Caudate nucleus (tissue), 63 donors: ENCODE measurements at places on chromosomes 1 and 21.

- peak; percentile 34 for DNase-seq
Observed at GRCh38 chr1:150186789-150187559, 37.3 kb downstream of the PLEKHO1 start.

- no peak for DNase-seq
Observed at GRCh38 chr1:180424848-180425457, 77.4 kb downstream of the ACBD6 start.

- DNase-seq: no peak
Observed at GRCh38 chr1:212930986-212931678, 19.2 kb upstream of the VASH2 start.

DNA sequence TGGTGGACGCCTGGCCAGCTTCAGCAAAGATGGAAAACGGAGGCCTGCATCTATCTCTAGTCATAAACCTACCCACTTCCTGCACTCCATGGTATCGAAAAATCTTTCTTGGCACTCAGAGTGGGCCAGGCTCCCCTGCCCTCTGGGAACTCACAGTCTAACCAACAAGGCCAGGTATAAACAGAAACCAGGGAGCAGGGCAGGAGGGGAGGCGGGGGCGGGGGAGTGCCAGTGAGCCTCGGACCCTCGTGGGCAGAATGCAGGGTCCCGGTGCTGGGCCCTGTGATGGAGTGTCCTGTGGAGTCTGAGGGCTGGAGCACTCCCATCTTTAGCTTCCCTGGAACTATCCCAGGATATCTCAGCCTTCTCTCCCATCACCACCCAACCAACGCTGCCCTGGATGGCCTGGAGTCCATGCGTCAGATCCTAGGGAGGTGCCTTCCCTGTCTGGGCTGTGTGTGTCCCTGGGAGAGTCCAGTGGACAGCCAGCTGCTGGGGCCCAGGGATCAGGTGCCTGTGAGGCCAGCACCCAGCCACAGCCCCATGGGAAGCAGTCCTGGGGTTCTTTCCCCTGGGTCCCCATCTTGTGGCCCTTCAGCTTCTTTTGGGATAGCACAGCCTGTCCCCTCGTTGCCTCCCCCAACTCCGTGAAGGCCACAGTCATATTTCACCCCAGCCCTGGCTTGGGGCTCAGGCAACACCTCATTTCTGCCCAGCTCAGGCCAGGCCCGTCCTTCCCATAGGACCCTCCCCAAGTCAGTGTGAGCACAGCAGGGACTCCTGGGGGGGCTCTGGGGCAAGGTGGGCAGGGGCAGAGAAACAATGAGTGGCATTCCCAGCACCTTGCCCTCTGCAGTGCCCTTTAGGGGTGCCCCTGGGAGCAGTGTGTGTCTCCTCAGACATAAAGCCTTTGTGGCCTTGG, 1.1 kb upstream of the EPS8L3 start:
- no peak for DNase-seq

GRCh38 chr1:6116137-6116536, 64.0 kb downstream of the CHD5 start:
- no peak for DNase-seq

DNA sequence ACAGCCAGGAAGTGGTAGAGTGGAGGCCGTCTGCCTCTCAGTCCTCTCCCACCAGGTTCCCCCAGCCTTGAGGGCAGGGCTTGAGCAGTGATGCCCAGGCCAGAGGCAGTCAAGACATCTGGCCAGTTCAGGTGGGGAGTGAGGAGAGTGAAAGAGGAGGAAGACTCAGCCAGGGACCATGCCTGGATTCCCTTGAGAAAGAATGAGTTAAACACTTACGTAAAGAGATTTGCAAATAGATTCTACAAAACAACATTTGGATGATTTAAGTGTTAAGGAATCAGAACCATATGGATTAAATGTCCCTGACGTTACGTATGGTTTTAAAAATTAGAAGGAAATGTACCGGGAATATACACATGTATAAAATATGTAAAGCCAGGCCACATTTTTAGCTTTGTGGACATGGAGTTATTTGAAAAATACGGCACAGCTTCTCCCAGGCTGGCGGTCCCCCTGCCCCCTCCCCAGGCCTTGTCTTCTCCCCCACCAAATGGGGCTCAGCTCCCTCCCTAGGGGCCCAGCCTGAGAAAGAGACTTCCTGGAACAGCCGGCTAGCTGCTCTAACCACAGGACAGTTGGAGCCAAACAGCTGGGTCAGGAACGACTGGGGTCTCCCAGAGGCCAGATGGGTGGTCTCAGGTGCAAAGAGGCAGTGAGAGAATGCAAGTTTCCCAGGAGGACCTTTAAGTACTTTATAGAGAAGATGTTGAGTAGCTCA, 188.3 kb upstream of the EDN2 start:
- no peak for DNase-seq

GRCh38 chr1:33237579-33237978, 18.7 kb upstream of the ZNF362 start:
- DNase-seq: no peak

DNA sequence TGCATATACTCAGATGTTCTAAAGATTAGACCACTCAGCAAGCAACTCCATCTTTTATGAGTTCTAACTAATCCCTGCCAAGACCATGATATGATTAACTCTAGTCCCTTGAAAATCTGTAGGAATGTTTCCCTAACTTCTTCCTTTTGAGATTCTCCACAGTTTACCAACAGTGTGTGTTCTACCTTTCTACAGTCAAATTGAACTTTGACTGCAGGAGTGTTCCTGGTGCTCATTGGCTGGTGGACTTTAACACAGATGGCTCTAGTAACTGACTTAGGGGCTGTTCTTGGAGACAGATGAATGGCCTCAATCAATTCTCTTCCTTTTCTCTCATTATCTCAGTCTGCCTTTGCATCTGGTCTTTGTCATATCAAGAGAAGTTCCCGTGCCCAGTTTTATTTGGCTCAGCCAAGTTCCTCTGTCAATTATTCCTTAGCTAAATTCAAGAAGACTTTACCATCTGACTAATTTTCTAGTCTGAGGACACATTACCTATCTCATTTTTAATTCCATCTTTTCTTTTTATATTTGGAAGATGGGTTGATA, 643.9 kb upstream of the CAMK1G start:
- no peak for DNase-seq

DNA sequence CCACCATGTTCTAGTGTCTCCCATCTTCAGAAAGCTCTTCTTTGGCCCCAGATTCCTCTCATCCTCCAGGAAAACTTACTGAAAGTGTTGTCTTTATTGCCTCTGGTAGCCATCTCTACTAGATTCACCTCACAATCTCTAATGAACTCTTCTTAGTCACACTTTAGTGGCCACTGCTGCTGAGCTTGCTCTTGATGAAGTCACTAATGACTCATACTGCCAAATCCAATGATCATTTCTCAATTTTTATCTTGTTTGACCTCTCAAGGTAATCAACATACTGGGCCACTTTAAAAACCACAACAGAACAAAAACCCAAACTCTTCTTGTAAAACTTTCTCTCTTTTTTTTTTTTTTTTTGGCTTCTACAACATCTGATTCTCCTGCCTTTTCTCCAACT, 196.4 kb downstream of the LHX8 start:
- no peak for DNase-seq

DNA sequence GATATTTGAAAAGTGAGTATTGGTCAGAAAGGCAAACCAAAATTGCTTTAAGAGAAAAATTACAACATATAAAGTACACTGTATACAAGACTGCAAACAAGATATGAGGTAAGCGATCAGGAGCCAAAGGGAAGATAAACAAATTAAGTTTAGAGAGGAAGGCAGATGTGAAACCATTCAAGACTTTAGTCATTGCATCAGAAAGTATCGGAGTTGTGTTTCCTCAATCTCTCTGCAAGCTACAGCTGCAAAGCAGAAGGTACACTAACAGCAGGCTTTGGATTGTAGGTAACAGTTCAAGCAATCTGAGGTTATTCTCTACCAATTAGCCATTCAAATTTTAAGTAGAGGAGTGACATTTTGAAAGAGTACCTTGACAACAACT, 21.3 kb upstream of the TLCD4 start:
- no peak for DNase-seq

DNA sequence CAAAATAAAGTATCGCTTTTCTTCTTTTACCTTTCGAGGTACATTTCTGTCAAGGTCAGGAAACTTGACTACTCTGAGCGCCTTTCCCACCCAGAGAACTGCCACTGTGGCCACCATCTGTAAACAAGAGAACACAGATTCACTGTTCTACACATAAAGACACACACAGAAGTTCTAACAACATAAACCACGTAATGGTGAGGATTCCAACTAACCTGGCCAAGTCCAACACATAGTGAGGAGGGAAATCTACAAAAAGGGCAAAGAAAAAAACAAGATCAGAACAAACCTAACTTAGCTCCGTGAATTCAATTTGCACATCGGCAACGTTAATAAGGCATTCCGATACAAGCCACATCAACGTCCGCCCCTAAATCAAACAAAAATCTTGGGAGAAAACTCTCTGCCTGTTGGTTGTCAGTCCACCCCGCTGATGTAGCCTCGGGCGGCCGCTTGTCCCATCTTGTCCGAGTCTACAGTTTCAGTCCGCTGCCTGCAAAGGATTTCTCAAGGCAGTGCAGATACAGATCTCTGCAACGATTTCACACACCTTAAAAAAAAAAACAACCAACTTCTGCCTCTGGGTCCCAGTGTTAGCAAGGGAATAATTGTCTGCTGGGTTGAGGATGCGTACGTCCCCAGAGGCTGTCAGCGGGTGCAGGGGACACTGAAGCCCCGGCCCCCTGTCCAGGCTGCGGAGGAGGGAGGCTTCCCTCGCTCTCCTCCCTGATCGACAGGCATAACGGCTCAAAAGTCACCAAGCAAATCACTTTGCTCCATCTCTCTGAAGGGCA, 1.0 kb downstream of the SLC35D1 start:
- DNase-seq: peak; percentile 34

GRCh38 chr1:67350783-67351182, 43.1 kb downstream of the IL12RB2 start:
- DNase-seq: no peak

- DNase-seq: no peak
Observed at GRCh38 chr1:202376247-202376646, 27.7 kb downstream of the PPP1R12B start.

- no peak for DNase-seq
Observed at GRCh38 chr21:27831177-27831576, 864.3 kb upstream of the ADAMTS5 start.

DNA sequence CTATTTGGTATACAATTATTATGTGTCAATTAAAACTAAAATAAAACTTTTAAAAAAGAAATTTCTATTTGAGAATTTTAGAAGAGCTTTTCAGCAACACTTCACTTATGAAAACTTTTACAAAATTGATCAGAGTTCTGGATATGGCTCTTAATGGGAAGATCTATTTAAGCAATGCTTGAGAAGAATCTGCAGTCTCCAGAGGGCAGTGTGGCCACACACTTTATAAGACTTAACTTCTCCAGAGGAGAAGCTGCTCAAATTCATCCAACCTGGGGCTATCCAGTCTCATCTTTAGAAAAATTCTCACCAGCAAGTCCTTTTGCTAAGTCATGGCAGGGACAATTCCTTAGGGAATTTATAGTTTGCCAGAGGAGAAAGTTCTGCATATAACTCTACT, 25.2 kb upstream of the AGO1 start:
- no peak for DNase-seq

- no peak for DNase-seq
Observed at GRCh38 chr21:30240661-30241060, 24.8 kb upstream of the CLDN8 start.

DNA sequence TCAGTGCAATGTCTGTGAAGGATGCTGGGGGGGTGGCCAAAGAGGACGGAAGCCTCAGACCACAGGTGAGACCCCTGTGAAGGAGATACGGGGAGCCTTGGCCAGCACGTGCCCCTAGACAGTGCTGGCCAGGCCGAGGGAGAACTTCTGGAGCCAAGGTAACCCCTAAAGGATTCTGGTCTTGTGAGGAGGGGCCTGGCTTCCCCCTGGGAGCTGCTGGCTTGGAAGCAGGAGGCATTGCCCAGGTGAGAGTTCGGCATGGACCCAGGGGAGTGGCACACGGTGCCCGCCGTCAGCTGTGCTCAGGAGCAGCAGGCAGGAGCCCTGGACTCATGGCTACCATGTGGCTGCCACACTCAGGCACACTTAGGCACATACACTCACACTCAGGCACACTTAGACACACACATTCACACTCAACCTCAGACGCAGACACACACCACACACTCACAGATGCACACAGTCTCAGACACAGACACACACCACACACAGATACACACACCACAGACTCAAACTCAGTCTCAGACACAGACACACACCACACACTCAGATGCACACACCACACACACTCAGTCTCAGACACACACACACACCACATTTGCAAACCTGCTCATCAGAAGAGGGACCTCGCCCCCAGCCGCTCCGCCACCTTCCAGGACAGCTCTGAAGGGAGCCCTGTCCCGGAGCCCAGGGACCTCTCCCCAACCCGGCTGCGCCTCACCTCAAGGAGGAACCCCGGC, 1.1 kb upstream of the COL6A2 start:
- no peak for DNase-seq

DNA sequence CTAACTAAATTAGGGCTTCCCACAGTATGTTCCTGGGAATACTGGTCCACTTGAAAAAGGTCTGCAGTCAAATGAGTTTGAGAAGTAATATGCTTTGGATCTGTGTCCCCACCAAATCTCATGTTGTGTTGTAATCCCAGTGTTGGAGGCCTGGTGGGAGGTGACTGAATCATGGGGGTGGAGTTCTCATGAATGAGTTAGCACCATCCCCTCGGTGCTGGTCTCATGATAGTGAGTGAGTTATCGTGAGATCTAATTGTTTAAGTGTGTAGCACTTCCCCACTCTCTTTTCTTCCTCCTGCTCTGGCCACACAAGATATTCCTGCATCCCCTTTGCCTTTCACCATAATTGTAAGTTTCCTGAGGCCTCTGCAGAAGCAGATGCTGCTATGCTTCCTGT, 16.9 kb upstream of the DMRTB1 start:
- no peak for DNase-seq

- no peak for DNase-seq
Observed at GRCh38 chr1:95098196-95098595, 19.0 kb upstream of the TLCD4 start.

GRCh38 chr1:200243042-200243437, 166.8 kb downstream of the ZNF281 start:
- no peak for DNase-seq

GRCh38 chr1:226510453-226510852, 38.1 kb upstream of the STUM start:
- no peak for DNase-seq

DNA sequence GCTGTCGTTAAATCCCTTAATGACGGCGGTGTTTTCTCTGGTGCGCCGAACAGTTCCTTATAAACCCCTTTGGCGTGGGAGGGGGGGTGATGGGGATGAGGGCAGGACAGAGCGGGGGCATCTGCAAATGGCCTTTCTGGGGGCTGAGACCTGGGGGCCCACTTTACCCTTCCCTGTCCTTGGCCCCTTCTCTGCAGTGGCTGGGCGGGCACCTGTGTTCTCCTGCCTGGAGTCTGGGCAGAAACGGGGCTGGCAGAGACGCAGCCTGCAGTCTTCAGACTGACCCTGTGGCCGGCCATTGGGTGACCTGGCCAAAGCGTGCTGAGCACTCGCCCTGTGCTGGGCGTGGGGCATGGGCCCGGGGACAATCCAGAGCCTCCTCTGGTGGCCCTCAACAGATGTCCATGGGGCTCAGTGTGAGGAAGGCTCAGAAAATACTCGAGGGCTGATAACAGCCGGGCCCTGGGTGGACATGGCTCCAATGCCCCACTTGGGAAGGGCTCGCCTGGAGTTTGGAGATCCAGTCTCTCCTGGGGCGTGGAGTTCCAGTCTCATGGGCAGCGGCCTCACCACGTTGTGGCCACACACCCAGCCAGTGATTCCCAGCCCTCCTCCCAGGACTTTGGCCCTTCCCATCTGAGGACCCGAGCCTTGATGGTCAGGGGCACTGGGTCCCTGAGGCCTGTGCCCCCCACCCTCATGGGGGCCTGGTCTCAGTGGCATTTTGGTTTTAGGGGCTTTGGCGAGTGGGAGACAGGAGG, 50.8 kb upstream of the ACTRT2 start:
- DNase-seq: no peak
